Stimulated activated CD4-positive, alpha-beta T cell treated with anti-CD3 and anti-CD28 coated beads, Interleukin-1b, Interleukin-23, amount 100 ng/mL, for 48 hours (primary cell): ENCODE measurements at places on chromosomes 1 and 21.
A peak's percentile ranks its signal among the peaks of the same experiment; 100 is the strongest.

DNA sequence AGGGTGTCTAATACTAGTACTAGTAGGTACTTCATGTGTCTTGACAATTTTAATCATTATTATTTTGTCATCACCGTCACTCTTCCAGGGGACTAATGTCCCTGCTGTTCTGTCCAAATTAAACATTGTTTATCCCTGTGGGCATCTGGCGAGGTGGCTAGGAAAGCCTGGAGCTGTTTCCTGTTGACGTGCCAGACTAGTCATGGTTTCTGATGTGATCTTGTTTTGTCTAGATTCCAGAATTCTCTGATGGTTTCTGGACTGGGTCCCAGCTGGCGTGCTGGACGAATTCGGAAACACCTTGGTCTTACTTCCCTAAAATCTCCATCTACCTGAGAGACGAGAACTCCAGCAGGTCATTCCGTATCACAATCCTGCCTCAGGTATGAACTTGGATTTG is 66.1 kb upstream of the FAM3B start:
- no peak for DNase-seq

DNA sequence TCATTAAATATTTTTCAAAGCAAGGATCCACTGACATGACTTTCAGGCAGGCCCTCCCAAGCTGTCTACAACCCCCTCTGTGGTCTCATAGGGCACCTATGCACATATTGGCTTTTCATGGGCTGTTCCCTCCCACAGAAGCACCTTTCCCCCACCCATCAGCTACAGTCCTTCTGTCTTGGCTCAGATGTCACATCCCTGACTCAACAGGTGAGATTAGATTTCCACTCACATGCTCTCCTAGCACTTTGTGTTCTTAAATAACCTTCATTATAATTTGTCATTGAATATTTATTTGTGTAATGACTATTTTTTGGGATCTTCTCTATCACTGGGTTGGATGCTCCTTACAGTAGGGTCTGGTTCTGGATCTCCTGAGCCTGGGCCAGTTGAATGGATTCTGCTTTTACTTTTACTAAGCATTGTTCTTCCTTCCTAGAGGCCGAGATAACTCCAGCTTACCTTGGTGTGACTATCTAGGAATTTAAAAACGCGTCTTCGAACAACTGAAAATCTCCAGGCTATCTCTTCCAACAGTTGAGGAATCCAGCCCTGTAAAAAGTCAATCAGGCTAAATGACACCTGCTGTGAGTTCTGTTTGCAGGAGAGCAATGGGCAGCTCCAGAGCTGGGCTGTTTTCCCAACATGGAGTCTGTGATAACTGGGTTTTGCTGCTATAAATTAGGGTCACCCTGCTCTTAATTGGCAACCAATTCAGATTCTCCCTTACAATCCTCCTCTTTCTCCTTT is 16.2 kb downstream of the ROR1 start:
- no peak for DNase-seq

- no peak for DNase-seq
These were observed 9.2 kb downstream of the PHGDH start for GRCh38 chr1:119720866-119721440.

DNA sequence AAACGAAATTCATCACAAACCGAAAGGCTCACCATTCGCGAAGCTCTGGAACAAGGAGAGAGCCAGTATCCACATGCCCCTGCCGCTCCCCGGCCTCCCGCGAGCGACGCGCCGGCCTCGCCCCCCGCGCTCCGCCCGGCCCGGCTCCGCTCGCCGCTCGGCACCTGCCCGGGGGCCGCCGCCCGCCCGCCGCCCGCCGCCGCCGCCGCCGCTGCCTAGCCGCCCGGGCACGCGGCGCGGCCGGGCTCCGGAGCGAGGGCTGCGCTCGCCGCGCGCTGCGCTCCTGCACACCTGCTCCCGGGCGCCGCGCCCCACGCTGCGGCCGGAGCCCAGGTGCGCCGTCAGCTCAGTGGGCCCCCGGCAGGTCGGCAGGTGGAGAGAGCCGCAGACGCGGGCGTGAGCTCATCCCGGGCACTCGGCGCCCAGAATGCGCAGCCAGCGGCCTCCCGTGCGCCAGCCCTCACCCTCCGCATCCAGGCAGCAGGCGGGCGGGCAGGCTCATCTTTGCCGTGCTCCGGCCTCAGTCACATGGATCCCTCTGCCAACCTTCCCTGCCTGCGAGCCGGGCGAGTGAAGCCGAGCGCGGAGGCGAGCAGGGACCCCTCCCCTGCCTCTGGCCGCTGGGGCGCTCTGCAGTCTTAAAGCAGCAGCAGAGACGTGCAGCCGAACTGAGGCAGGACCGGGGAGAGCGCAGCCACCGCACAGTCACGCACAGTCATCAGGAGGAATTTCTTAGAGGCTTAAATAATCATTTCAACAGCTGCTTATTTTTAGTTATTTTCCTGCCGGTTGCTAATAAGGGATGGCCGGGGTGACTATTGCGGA is at the start of gene DSCAM:
Gene DSCAM (minus strand): TSS at position 572 of the 825 bp plus-strand sequence. CDS start 497 bp downstream, at position 75.
- DNase-seq, result no peak

DNA sequence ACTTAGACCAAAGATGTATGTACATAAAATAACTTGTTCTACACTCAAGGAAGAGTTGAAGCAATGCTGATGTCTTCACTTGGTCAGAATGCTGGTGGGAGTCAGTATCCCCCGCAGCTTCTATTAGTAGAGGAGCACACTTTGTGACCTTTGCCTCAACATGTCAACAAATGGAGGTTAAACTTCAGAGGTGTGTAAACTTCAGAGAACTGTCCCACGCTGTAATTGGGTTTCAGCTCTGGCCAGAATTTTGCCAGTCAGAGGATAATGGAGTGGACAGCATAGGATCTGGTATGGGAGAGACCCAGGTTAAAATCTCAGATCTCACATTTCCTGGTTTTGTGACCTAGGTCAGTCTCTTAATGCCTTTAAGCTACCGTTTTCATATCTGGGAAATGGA is 107.6 kb upstream of the ZNF644 start:
- no peak for DNase-seq

DNA sequence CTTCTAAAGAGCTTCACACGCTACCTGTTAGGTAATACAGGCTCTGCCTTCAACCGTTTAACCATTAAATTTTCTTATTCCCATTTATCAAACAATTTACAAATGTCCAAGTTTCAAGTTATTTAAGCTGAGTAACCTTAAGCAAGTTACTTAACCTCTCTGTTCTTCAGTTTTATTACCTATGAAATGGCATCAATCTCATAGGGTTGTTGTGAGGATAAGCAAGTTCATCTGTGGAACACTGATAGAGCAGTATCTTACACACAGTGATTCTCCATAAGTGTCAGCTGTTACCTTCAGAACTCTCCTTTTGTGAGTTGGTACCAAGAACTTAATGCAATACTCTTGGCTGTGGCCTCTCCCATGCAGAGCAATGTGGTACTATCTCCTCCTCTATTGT is 40.0 kb downstream of the GRIK3 start:
- no peak for DNase-seq

DNA sequence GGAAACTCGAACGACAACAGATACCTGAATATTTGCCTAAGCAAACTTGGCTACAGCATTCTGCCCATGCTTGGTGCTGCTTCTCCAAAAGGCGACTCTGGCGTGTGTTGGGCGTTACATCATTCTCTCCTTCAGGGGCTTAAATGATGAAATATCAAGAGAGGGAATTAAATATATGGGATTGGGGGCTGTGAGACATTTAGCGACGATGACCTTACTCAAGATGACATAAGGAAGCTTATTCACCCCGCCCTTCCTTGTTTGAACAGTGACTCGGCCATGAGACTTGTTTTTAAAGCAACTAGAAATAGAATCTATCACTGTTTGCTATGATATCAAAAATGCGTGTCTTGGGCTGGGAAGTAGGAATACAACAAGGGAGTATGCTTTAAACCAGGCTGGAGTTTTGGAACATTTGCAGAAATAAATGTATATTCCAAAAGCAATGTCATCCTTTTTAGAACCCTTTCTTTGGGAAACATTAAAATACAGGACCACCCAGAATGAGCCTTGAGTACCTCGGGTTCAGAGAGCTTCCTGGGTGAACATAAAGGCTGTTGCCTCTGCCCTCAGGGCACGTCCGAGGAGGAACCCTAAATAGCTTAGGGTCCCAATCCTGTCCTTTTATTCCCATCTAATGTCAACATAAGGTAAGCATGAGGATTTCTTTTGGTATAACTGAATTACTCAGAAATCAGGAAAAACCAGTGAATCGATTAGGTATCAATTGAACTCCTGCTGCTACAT is 123.3 kb upstream of the SLC45A1 start:
- DNase-seq, result no peak

- peak; percentile 17 for DNase-seq
These were observed 43.0 kb upstream of the PSEN2 start for GRCh38 chr1:226827458-226827857.

DNA sequence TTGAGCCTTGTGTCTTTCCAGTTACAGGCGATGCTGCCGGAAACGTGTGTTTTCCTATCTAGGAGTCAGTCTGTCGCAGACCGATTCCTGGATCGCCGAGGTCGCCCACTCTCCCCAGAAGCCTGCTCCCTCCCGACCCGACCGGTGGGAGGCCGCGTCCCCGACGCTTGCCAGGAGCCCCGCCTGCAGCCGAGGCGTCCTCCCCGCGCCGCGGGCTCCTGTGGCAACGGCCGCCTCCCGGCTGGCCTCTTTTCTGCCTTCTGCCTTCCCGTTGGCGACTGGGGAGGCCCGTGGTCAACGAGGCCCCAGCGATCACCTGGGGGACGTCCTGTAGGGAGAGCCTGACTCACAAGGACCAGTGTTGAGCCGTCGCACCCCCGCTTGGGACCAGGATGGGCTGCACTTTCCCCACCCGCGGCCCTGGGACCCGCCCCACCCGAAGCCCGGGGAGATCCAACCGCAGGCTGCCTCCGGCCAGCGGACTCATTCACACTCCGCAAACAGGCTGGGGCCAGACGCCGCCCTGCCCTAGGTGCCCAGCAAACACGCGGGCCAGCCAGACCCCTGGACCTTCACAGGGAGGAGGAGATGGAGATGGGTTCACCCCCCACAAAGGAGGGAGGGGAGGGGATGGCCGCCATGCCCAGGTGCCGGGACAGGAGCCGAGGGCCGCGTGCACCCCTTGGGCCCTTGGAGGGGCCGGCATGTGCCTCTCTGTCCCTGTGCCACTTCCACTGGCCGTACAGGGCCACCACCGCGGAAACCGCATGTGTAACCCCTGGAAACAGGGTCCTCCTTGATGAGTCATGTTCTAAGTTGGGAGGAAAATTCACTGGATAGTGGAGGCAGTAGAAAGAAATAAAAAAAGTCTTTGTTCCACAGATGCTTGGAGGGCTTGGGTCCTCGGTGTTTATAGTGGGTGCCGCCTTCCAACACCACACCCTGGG is 7.2 kb upstream of the COL6A1 start:
- no peak for DNase-seq

- DNase-seq, result peak; percentile 27
These were observed 671 bp downstream of the HNRNPU start for GRCh38 chr1:244863491-244864252.

GRCh38 chr1:160369087-160369486 is 2.2 kb downstream of the NHLH1 start:
- no peak for DNase-seq

DNA sequence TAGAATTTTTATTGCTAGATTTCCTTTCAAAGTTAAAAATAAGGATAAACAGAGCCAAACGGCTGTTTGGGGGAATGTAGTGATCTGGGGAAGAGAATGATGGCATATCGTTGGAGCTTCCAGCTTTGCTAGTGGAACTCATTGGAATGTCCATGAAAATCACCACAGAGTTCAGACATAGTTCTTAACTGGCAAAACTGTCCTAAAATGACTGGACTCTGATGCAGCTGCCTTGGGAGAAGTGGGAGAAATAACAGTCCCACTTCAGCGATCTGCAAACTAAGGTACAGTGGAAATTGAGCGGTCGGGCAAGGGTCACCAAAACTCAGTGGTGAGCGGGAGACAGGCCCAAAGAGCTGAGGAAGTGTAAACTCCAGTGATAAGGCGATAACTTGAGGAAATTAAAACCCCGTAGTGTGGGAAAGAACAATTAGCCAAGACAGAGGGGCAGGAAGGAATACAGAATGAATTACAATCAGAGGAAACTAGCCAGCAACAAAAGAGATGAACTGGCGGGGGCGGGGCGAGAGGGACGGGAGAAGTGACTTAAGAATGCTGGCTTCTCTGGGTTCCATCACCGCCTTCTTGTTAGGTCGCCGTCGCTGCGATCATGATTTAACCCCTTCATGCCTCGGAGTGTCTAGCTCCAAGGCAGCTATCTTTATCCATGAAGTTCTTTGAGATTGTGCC is 89.8 kb upstream of the ARHGAP29 start:
- DNase-seq, result no peak

GRCh38 chr21:46606427-46606813 is 1.5 kb upstream of the S100B start:
- DNase-seq, result no peak

GRCh38 chr1:44619261-44619900 is 54.9 kb downstream of the TMEM53 start:
- DNase-seq, result no peak
